Stimulated activated CD8-positive, alpha-beta memory T cell treated with anti-CD3 and anti-CD28 coated beads, Interleukin-4, amount 100 ng/mL, for 24 hours (primary cell): ENCODE measurements at places on chromosomes 2 and 18.

DNA sequence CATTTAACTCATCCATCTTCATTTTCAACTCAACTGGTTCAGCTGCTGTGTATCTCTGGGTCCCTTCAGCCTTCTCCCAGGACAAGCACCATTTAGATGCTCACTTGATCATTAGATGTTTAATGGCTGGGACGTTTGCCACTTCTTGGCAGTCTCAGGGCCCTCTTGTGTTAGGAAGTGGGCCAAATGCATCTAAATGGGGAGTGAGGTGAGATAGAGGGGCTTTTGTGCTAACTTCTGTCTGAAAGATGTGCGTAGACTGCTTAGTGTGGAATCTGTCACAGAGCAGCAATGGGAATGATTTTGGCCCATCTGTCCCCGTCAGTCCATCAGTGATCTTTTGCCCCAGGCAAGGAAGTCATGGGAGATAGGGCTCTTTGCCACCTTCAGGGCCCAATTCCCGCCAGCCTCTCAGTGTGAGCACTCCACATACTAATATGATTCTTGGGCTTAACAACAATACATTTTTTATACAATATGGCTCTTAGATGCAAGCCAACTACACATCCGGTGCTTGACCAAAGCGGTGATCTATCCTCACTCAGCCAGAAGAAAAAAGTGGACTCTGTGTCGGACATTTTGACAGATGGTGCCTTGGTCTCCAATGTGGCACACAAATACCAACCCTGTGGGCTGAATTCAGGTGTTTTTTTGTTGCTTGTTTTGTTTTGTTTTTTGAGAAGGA, 95.7 kb upstream of the EPC2 start:
- no peak for DNase-seq

- no peak for DNase-seq
These were observed 109.9 kb upstream of the DTNA start for GRCh38 chr18:34600158-34600557.

DNA sequence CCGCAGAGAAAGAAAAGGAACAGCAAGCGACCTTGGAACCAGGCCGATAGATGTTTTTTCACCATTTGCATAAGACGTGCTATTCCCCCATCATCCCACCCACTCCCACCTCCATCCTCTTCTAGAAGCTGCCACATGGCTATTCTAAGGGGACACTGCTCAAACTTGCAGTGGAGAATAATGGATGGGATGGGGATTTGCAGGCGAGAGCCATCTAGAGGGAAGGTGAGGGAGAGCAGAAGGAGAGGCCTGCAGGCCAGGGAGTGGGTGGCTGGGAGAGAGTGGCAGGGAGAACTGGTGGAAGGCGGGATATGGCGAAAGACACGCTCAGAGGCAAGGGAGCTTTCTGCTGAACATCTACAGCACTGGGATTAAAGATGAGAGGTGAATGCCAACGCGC, 84.9 kb downstream of the MAPK4 start:
- DNase-seq = no peak

DNA sequence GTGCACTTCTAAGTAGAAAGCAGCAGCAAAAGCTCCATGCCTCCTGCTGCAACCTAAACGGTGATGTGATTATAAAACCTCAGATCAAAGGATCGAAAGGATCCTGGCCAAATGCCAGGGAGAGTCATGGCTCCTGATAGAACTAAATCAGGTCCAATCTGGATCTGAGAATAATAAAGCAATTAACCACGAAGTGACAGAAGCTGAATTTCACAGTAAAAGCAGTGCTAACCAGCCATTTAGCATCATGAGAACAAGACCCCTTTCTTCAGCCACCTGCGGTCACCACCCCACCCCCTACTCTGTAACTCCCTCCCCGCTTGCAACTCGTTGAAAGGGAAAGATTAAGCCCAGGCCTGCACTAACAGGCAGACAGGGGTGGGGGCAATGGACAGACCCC, 748.7 kb downstream of the BCL11A start:
- no peak for DNase-seq

DNA sequence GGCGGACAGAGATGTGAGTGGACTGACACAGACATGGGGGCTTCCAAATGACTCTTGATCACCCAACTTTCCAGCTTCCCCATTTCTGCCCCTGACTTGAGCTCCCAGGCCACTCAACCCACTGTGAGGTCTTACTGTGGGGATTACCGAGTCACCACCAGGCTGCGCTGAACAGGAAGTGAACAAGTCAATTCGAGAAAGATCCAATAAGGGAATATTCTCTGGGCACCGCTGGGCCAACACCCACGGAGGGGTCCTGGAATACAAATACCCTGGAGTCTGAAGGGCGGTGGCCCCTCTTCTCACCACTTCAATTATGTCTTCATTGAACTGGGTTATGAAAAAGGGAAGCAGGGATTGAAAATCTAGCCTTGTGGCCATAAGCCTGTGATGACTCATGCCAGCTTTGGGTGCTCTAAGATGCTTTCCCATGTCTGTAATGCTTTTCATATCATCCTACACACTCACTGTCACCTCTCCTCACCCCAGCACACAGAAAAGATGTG, 37.7 kb downstream of the BCL11A start:
- DNase-seq = no peak

- no peak for DNase-seq
These were observed 326.3 kb upstream of the ZNF521 start for GRCh38 chr18:25678221-25678620.

DNA sequence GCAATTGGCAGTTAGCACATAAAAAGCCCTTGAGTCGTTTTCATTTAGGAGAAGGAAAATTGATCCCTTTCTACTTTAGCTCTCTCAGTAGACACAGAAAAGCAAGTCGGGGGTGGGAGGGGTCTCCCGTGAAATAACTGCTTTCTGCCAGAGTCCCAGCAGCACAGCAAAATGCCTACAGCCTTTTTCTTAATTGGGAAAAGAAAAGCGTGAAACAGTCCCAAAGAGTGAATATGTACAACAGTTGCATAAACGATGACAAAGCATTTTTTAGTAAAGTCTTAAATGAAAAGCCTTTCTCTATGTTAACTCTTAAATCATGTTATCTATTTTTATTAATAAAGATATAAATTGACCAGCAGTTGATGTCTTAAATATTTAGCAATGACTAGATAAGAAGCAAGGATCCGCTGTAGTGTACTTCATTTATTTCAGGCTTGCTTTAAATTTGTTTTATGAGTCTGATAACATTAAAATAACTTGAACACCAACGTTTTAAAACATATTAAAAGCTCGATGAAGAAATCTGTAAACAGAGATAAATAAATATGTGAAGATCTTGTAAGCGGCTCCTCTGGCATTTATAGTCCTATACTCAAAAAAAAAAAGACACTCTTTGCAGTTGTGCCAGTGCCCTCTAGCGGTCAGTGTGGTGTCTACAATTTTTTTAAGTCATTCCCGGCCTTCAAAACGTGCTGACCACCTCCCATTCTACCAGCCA, 42.3 kb upstream of the ATIC start:
- DNase-seq = peak; percentile 27

DNA sequence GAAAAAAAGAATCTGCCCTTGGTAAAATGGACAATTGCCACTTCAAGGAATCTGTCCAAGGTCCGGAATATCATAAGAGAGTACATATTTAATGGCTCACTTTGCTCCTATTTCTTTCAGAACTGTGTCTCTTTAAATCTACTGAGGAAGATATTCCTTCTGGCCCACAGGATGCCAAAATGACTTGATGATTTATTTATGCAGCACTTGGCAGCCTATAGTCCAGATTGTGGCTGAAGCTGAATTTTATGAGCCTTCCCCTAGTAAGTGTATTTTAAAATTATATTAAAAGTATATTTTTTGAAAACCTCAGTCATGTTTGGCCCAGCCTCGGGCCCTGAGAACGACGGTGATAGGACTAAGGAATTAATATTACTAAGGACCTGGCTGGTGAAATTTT, 465.1 kb upstream of the HNRNPA3 start:
- no peak for DNase-seq

DNA sequence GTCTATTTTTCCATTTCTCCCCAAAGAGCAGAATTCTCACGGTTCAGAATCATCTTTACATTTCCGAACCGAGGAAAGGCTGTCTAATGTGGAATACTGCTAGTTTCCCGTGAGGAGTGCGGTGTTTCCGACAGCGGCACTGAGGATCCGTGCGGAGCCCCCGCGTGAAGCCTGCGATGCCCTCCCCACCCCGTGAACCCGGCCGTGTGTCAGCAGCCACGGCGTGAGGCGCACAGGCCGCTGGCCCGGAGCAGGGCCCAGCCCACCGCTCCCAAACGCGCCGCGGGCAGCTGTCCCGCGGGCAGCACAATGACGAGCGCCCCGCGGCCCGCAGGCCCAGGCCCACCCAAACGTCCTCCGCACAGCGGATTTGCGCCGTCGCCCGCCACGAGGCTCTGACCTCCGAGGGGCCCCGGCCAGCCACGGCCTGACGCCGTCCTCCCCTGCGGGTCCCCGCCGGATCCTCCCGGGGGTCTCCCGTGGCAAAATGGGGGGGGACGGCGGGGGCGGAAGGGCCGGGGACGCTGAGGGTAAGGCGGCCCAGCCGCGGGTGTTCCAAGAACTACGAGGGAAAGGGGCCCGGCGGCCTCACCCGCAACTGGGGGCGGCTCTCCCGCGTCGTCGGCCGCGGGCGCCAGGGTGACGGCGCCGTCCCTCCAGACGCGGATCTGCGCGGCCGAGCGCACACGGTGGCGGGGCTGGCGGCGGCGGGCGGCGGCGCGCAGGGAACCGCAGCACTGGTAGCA, 796 bp downstream of the SPIRE1 start:
- DNase-seq = no peak

GRCh38 chr2:235855011-235855410, 313.2 kb downstream of the GBX2 start:
- no peak for DNase-seq

DNA sequence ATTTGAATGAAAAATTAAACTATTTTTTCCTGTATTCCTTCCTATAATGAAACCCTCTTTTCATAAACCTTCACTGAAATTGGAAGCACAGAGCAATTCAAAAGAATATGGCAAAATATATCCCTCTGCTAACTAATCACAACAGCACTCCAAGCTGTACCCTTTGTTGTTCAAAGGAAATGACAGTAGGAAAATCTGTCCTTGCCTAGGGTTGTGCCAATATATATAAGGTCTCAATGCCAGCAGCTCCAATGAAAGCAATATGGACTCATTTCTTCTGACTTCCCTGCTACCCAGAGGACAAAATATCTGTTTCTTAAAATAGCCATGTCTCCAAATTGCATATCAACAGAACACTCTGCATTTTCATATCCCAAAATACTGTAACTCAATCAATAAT, 373.9 kb upstream of the MC4R start:
- no peak for DNase-seq

- no peak for DNase-seq
These were observed 85.5 kb downstream of the AGPS start for GRCh38 chr2:177478029-177478428.

GRCh38 chr2:197255543-197255942, 55.0 kb downstream of the ANKRD44 start:
- peak; percentile 64 for DNase-seq

GRCh38 chr18:62425465-62426190, 97.2 kb upstream of the ZCCHC2 start:
- DNase-seq = no peak

GRCh38 chr2:174756743-174757142, 7.5 kb downstream of the CHRNA1 start:
- no peak for DNase-seq

- DNase-seq = no peak
These were observed 64.0 kb upstream of the REG3A start for GRCh38 chr2:79223539-79223938.

DNA sequence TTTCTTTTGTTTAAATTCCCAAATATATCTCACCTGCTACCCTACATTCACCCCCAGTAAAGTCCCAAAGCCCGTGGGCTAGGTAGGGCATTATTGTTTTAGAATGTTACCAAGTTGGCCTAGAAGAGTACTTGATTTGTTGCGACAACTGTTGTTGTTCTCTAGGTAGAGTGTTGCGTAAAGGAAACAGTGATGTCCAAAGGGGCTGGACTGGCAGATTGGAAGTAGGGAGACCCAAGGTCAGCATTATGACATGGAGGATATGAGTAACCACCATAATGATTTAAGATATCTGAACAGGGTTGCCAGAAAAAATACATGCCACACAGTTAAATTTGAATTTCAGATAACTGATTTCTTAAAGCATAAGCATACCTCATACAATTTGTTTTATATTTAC, 39.2 kb downstream of the SCN1A start:
- no peak for DNase-seq

GRCh38 chr2:130251535-130251872, 53.3 kb upstream of the TUBA3E start:
- no peak for DNase-seq

DNA sequence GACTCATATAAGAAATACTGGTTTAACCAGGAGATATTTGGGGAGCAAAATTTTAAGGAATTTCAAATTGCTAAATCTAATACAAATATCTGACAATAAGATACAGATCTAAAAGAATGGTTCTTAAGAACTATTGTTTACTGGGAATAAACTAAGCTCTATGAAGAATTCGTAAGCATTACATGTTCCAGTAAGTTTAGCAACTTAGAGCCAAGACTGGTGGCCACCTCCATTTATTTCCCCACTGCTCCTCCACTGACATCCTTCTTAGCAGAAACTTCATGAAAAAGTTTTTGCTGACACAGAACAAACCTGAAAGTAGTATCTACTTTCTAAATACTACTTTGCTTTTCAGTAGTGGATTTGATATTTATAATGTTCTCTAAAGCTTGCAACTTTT, 83.0 kb downstream of the ACSL3 start:
- no peak for DNase-seq

DNA sequence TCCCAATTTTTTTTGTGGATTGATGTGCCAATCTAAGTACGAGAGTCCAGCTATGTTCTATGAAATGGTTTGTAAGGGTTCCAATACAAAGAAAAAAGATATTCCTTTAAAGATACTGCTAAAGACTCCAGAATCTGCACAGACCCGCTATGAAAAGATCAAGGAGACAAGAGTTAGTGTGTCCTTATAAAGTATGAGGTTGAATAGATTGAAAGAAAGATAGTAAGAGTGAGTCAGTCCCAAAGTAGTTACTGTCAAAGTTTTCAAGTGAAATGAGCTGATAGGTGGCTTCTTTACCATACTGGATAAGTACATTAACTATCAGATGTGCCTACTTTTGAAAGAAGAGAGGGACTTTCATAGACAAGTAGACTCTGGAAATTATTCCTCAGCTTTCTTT, 17.9 kb upstream of the EHBP1 start:
- no peak for DNase-seq

GRCh38 chr2:73291093-73291460, 2.3 kb downstream of the EGR4 start:
- DNase-seq = no peak

DNA sequence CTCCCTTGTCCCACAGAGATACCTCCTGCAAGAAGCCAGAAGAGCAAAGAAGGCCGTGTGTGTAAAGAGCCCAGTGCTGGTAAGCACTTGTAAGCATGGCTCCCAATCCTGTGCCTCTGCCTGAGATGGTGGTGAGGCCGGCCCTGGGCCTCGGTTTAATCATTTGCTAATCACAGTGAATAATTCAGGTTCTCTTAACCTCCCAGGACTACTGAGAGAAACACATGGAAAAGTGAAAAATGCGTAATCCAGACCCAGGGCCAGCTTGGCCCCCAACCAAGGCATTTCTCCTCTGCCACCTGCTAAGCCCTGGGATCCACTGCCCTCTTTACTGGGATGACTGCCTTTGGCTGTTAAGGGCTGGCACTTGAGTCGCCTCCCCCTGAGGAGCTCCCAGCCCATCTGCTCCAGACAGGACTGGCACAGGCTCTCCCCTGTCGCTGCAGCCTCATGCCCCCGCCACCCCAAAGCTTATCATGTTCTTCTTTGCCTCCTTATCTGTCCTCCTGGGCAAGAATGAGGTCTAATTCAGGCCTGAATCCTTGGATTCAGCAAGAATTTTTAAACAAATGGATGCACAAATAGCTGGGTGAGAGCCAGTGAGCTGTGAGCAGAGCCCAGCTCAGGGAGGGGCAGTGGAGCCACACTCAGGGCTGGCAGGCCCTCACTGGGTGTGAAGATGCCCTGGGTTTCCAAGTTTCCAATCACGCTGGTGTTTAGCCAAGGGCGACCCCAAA, 193.9 kb upstream of the HS6ST1 start:
- no peak for DNase-seq
